Caco-2 (cell line): ENCODE measurements at places on chromosomes 2 and 18. TPM values are rescaled to one million over a fixed set of nuclear protein-coding genes. Genes with fewer than 3 reads are reported as not detected.

Gene LIPG
- total RNA-seq = 86.7 and 87.5 TPM in 2 replicates

Gene IL1F10
- total RNA-seq = not detected in 2 replicates

Gene ADCYAP1
- not detected in 2 replicates for total RNA-seq

Gene SIX3
- not detected in 2 replicates for total RNA-seq

- H3K4me1 ChIP-seq = no peaks in the 10 kb centered on the region
- DNase-seq = no peak
- H3K36me3 ChIP-seq = no peaks in the 10 kb centered on the region
- H3K27me3 ChIP-seq = no peaks in the 10 kb centered on the region
- no peak overlapping the region for H3K27ac ChIP-seq
- no peak overlapping the region for H3K4me3 ChIP-seq
Observed at GRCh38 chr2:147247749-147248148, 597.1 kb upstream of the ACVR2A start.

DNA sequence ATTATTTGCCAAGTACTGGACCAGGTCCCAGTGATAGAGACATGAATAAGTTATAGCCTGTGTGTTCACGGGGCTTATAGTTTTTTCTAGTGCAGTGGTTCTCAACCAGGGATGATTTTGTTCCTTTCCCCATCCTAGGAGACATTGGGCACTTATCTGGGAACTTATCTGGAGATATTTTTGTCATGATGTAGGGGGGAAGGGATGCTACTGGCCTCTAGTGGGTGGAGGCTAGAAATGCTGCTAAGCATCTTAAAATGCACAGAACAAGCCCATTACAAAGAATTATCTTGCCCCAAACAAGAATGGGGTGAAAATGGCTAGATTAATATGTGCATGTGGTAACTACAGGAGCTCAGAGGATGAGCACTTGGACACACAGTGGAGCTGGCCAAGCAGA, 75.2 kb downstream of the KLHL29 start:
- no peak for DNase-seq
- no peak overlapping the region for H3K4me3 ChIP-seq
- no peaks in the 10 kb centered on the region for H3K36me3 ChIP-seq
- no peaks in the 10 kb centered on the region for H3K4me1 ChIP-seq

DNA sequence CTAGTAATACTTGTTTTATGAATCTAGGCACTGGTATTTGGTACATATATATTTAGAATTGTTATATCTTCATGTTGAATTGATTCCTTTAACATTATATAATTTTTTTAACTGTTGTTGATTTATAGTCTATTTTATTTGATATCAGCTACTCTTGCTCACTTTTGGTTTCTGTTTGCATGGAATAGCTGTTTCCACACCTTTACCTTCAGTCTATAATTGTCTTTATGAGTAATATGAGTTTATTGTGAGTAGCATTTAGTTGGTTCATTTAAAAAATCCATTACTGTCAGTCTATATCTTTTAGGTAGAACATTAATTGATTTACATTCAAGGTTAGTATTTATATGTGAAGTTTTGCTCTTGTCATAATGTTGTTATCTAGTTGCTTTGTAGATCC, 58.6 kb downstream of the SMCHD1 start:
- peaks cover 2% of the 10 kb centered on the region for H3K36me3 ChIP-seq
- H3K4me3 ChIP-seq = no peak overlapping the region
- no peaks in the 10 kb centered on the region for H3K4me1 ChIP-seq
- no peaks in the 10 kb centered on the region for H3K27me3 ChIP-seq
- no peak overlapping the region for H3K27ac ChIP-seq
- DNase-seq = no peak

DNA sequence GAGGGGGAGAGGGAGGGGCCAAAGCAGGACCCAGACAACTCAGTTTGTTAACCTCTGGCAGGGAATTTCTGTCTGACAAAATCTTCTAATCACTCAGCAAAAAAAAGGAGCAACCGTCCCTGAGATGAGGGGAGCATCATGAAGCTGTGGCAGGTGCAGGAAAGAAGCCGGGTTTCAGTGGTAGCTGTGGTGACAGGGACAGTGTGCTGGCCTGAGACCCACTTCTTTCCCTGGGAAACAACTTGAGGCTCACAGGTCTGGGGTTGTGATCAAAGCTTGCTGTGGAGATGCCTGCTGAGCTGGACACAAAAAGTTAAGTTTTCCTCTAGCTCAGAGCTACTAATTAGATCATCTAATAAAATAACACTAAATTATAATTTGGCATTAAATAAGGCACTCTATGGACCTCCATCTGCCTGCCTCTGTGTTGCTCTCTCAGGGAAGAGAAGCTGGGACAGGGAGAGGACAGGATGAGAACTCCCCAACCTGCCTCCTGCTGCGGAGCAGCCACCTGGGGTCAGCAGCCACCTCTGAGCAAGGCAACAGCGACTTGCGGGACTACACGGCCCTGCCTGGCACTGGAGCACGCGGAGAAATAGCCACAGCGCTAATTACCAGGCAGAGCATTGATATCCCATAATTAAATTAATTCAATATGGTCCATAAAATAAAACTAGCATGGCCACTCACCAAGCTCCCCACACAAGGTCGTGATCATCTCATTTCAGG, 104.6 kb upstream of the TEX51 start:
- DNase-seq = peak; percentile 42
- H3K27ac ChIP-seq = no peak overlapping the region
- H3K36me3 ChIP-seq = no peaks in the 10 kb centered on the region
- H3K27me3 ChIP-seq = no peaks in the 10 kb centered on the region
- H3K4me1 ChIP-seq = no peaks in the 10 kb centered on the region

- no peak overlapping the region for H3K27ac ChIP-seq
- no peaks in the 10 kb centered on the region for H3K27me3 ChIP-seq
- no peaks in the 10 kb centered on the region for H3K36me3 ChIP-seq
- no peak for DNase-seq
- H3K4me3 ChIP-seq = no peak overlapping the region
Observed at GRCh38 chr2:2804528-2804927, 473.5 kb upstream of the MYT1L start.

DNA sequence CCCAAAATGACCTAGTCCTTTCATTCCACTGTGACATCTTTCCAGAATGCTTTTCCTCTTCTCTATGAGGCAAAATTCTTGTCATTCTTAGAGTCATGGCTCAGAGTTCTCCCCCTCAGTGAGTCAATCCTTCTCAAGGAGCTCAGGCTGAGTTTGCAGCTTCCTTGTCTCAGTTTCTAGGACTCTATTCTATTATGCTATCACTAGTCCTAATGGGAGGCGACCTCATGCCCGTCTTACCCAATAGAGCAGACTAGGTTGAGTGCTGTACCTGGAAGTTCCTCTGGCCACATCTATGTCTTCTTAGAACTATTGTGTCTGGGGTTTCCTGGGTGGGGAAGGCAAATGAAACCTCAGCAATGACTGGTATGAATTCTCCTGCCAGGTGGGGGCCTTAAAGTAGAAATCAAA, 51.5 kb downstream of the HAUS1 start:
- peaks cover 7% of the 10 kb centered on the region; the same call in 1 of the 2 replicates for H3K4me1 ChIP-seq
- H3K4me3 ChIP-seq = no peak overlapping the region
- peak overlapping the region; percentile 71 for H3K27ac ChIP-seq
- no peaks in the 10 kb centered on the region for H3K27me3 ChIP-seq

DNA sequence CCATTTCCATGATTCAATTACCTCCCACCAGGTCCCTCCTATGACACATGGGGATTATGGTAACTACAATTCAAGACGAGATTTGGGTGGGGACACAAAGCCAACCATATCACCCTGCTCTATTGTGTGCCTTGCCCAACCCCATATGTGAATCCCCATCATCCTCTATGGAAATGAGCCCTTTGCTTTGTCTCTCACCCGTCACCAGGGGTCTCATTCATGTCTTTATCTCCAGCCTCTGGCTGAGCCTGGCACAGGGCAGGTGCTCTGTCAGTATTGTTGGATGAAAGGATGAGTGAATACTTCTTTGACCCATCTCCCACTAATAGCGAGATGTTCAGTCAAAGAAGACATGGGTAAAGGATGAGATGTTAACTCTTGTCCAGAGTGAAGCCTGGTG, 116.6 kb upstream of the LGALSL start:
- H3K27ac ChIP-seq = no peak overlapping the region
- no peaks in the 10 kb centered on the region for H3K4me1 ChIP-seq
- no peak for DNase-seq
- H3K4me3 ChIP-seq = no peak overlapping the region

- DNase-seq = no peak
- H3K36me3 ChIP-seq = no peaks in the 10 kb centered on the region
- H3K27ac ChIP-seq = no peak overlapping the region
- no peak overlapping the region for H3K4me3 ChIP-seq
- no peaks in the 10 kb centered on the region for H3K27me3 ChIP-seq
Observed at GRCh38 chr18:63317556-63317946, 2.0 kb downstream of the BCL2 start.

GRCh38 chr2:154140249-154141025, 268.7 kb downstream of the GALNT13 start:
- no peaks in the 10 kb centered on the region for H3K36me3 ChIP-seq
- H3K27ac ChIP-seq = no peak overlapping the region
- no peak for DNase-seq

GRCh38 chr2:175251425-175252041, 70.0 kb upstream of the ATP5MC3 start:
- H3K27me3 ChIP-seq = no peaks in the 10 kb centered on the region
- H3K4me1 ChIP-seq = no peaks in the 10 kb centered on the region
- no peaks in the 10 kb centered on the region for H3K36me3 ChIP-seq
- H3K4me3 ChIP-seq = no peak overlapping the region
- no peak overlapping the region for H3K27ac ChIP-seq

- no peak overlapping the region for H3K4me3 ChIP-seq
- H3K4me1 ChIP-seq = peaks cover 3% of the 10 kb centered on the region
- no peaks in the 10 kb centered on the region for H3K36me3 ChIP-seq
- peaks cover 1% of the 10 kb centered on the region for H3K27me3 ChIP-seq
- no peak for DNase-seq
- no peak overlapping the region for H3K27ac ChIP-seq
Observed at GRCh38 chr2:70772486-70773155, 4.6 kb upstream of the ADD2 start.
